ENCODE measurements at places on chromosomes 6 and 20.

- DNase-seq = no peak
Measured at GRCh38 chr20:1998715-1999114, 4.9 kb upstream of the PDYN start.

DNA sequence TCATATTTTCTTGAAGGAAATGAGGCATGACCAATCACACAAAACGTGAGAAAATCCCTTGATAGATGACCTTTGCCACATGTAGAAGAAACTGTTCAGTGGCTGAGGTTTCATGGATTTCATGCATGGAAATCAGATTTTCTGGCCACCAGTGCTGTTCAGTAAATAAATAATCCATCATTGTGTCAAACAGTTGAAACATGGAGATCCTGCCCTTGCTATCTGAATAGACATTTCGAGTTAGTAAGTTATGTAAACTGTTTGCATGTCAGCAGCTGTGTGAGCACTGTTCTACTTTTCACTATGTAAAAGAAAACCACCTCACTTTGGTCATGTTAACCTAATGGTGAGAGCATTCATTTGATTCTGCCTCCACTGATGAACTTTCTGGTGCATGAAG, 793.9 kb upstream of the EPHA7 start:
- DNase-seq = no peak

DNA sequence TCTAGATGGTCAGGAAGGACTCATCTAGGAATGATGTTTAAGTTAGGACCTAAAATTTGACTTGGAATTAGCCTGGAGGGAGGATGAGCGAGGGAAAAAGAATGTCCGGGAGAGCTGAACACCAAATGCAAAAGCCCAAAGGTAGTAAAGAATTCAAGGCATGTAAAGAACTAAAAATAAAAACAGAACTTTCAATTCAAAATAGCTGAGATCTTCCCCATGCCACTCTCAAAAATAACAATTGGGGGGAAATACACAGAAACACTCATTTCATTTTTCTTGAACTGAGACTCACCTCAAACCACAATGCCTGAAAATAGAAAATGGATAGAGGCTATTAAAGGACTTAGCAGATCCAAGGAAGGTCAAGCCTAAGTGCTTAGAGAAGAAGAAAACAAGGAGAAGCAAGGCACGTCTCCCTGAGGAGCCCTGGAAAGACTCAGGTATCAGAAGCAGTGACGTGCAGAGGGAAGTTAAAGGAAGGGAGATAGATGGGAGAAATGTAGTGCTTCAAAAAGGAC, 10.4 kb downstream of the PXT1 start:
- DNase-seq = peak; percentile 36

DNA sequence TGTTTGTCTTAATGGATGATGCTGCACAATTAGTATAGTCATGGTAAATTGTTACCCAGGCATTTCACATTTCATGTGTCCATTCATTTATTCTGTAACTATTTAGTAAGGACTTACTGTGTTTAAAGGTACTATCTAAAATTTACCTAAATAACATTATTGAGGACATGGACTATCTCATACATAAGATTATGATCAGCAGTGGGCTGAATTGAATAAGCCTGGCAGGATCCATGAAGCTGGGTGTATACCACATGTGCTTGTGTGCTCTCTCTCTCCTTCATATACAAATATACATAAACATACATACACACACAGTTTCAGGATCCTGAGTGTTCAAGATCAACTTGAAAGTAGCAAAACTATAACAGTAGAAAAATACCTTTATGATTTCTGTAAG, 595.4 kb downstream of the EPM2A start:
- no peak for DNase-seq

GRCh38 chr20:58991715-58992114, 10.7 kb downstream of the NELFCD start:
- DNase-seq = no peak

DNA sequence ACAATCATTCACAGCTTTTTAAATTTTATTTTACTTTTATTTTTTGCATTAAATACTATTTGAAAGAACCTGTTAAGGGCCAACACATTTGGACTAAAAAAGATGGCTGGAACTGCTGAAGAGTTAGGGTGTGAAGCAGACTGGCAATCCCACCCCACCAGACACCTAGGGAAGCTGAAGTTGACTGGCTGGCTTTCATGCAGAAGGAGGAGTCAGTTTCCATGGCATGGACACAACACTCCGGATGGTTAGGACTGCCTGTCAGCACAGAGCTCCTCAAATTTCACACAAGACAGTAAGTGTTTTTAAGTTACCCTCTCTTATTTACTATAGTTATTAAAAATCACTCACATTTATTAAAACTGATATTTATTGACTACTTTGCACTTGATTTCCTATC, at the start of gene ANKRD66:
TSS of gene ANKRD66 (plus strand) at position 238 of the 400 bp plus-strand sequence. CDS start 5,016 bp downstream, outside the sequence.
- DNase-seq = no peak

Data from GM20000 (cell line).